ENCODE measurements at places on chromosomes 2 and 18.

GRCh38 chr2:138035608-138036217 lies 71.4 kb downstream of the HNMT start:
- DNase-seq, result peak; percentile 68

- DNase-seq, result no peak
Observed at GRCh38 chr2:33978471-33978870, 379.4 kb upstream of the FAM98A start.

DNA sequence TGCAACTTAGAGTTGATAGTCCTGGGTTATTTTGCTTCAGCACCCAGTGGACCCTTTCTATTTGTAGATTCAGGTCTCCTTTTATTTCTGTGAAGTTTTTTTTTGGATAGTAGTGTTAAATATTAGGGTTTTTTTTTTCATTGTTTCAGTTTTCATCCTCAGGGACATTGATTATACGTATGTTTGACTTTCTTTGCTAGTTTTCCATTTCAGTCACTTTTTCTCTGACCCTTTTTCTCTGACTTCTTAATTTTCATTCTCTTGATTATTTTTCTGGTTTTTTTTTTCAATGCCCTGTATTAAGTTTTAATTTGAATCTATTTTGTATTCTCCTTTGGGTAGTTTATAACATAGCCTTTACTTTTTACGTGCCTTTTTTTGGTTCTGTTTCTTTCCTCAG lies 79.4 kb downstream of the AGPS start:
- no peak for DNase-seq

GRCh38 chr2:147659051-147659450 lies 185.8 kb upstream of the ACVR2A start:
- DNase-seq, result peak; percentile 90

DNA sequence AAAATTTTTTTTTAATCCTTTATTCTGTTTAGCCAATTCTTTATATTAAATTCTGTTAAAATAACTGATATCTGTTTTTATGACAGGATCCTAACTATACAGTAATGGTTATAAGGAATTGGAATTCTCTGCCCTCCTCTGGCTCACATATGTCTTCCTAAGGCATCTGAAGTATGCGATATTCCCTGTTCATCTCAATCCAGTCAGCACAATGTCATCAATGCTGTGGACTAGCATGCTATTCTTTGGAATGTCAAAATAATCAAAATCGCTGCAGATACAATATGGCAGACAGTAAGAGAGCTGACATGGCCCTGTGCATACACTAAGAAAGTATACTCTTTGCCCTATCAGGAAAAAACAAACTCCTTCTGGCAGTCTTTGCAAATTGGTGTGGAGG lies 107.6 kb downstream of the AP1S3 start:
- DNase-seq, result no peak

DNA sequence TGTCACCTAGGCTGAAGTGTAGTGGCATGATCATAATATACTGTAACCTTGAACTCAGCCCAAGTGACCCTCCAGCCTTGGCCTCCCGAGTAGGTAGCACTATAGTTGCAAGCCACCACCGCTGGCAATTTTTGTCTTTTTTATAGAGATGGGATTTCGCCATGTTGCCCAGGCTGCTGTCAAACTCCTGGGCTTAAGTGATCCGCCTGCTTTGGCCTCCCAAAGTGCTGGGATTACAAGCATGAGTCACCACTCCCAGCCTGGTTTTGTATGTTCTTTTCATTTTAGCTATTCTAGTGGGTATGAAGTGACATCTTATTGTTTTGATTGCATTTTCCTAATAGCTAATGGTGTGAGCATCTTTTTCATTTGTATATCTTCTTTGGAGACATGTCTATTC lies 11.3 kb upstream of the EXOC6B start:
- DNase-seq, result peak; percentile 76

DNA sequence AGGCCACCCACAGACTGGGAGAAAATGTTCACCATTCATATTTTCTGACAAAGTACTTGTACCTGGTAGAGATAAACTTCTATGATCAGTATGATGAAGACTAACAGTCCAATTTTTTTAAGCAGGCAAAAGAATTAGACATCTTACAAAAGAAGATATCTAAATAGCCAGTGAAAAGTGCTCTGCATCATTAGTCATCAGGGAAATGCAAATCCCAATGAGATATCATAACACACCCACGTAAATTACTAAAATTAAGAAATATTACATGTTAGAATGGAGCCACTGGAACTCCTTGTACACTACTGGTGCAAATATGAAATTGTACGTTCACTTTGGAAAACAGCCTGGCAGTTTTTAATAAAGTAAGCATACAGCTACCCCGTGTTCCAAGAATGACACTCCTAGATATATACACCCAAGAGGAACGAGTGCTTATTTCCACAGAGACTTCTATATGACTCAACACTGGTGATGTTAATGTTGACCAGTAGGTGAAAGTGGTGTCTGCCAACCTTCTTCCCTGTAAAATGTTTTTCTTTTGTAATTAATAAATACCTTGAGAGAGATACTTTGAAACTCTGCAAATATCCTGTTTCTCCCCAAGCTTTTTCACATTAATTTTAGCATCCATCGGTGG lies 80.3 kb downstream of the NPAS2 start:
- no peak for DNase-seq

DNA sequence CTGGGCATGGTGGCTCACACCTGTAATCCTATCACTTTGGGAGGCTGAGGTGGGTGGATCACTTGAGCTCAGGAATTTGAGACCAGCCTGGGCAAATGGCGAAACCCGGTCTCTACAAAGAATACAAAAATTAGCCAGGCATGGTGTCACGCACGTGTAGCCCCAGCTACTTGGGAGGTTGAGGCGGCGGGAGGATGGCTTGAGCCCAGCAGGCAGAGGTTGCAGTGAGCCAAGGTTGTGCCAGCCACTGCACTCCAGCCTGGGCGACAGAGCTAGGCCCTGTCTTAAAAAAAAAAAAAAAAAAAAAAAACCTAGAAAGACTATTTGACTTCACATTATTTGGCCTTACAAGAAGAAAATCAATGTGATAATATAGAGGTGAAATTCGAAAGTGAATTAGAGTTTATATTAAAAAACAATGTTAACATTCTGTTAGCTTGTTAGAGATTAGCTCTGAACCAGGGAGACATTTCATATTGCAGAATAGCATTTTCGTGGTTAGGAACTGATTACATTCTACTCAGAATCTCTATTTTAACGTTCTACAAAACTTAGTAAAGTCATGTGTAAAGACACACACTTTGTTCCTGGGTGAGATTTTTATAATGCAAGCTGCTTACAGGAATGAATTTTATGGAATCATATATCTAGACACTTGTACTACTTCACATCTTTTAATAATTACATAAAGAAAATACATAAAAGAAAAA lies 120.5 kb downstream of the THADA start:
- peak; percentile 51 for DNase-seq

DNA sequence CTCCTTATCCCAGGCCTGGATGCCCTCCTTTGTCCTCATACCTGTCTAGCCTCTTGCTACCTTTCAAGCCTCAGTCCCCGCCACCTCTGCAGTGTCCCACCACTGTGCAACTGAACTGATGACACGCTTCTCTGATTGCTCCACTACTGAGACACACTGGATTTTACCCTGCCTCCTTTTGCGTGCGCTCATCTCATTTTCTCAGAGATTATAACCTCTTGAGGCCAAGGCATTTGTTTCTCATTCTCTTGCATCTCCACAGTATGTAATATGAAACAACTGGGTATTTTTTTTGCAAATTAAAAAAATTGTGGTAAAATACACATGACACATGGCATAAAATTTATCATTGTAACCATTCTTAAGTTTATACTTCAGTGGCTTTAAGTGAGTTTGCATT lies 95.4 kb downstream of the PRKCE start:
- DNase-seq, result no peak

DNA sequence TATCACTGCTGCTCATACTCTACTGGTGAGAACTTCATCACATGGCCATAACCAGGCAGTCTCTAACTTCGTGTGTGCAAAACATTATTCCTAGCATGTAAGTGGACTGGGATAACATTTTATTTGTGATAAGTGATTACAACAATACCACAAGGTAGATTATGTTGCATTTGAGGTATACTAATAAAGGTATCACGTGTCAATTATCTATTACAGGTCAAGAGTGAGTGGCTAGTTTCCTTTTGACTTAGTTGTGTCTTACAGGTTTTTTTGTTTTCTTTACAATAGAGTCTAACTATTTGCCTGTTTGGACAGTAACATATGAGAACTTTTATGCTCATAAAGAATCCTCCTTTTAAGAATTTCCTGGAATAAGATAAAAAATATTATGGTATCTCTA lies 67.2 kb upstream of the DSC1 start:
- DNase-seq, result no peak
